AG04450 (cell line): ENCODE measurements at places on chromosomes 3 and 15.

- no peak for DNase-seq
Observed at GRCh38 chr15:31456354-31457060, 129.9 kb downstream of the KLF13 start.

DNA sequence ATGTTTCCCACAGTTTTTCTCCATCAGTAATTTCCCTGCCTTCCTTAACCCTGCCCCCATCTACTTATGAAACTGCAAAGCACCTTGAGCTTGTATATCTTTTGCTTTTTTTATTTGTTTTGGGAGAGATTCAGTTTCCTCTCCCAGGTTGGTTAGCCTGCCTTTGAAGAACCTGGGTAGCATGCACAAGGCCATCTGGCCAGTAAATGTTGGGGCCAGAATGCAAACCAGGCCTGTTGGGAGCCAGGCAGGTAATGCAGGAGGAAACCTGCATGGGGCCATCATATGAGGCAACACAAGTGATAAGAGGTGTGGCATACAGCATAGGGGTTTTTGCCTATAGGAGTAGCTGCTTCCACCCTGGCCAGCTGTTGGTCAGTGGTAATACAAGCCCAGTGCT, 17.7 kb downstream of the SYNPR start:
- no peak for DNase-seq

GRCh38 chr15:67341539-67341938, 87.0 kb downstream of the IQCH start:
- DNase-seq = no peak

GRCh38 chr3:148873270-148873927, 8.3 kb downstream of the CPA3 start:
- no peak for DNase-seq

DNA sequence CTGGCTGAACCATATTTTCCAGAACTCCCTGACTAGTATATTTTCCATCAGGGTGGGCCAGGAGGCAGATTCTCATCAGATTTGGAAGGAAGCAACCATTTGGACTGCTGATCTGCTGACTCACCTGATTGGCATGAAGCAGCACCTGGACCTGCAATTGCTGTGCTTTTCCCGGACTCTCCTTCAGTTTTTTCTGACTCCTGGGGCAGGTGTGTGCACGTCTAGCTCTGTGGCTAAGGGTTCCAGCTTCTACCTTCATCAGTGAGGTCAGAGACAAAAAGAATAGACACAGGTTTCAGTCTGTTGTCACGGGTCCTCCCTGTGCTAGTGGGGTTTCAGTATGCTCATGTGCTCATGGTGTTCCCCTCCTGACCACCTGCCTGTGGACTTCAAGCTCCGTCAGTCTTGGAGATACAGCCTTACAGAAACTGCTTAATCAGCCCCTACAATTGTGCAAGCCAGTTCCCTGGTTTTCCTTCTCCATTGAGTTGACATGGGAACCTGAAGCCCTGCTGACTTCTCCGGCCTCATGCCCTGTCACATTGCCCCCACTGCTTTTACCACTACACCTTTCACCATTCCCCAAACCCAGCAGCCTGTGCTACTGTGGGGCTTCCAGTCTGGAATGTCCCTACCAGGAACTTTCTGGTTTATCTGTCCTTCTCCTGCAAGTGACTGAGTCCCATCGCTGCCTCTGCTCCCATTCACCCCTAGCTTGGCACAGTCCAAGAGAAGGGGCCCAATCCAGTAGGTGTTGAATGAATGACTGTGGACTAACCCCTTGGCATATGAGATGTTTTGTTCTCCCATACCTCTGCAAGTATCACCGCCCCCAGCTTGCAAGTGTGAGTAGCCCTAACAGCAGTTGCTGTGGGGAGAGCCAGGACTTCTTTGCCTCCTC, 31.7 kb downstream of the HMCES start:
- DNase-seq = no peak

GRCh38 chr3:197029511-197030167, at the start of gene MELTF:
MELTF (minus strand) TSS chr3:197029817; CDS start chr3:197029702, 115 bp downstream.
- peak; percentile 21 for DNase-seq

DNA sequence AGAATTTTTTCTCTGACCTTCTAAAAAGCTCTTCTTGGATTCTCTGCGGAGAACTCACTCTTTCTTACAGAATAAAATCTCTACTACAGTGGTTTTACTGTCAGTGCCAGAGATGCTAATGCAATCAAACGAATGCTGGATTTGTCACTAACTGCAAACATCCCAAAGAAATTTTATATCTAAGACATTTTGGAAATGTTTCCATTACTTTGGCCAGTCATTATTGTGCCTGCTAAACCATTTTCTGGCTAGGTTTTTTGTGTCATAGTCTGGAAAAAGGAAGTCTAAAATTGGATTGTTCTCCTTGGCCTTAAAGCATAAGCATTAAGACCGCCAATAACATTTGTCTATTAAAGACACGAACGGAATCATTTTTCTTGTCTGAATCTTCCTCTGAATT, 54.0 kb downstream of the PLOD2 start:
- no peak for DNase-seq

GRCh38 chr15:58980351-58980939, 7.0 kb upstream of the RNF111 start:
- no peak for DNase-seq

GRCh38 chr3:28188686-28189085, 52.7 kb upstream of the CMC1 start:
- DNase-seq = no peak

DNA sequence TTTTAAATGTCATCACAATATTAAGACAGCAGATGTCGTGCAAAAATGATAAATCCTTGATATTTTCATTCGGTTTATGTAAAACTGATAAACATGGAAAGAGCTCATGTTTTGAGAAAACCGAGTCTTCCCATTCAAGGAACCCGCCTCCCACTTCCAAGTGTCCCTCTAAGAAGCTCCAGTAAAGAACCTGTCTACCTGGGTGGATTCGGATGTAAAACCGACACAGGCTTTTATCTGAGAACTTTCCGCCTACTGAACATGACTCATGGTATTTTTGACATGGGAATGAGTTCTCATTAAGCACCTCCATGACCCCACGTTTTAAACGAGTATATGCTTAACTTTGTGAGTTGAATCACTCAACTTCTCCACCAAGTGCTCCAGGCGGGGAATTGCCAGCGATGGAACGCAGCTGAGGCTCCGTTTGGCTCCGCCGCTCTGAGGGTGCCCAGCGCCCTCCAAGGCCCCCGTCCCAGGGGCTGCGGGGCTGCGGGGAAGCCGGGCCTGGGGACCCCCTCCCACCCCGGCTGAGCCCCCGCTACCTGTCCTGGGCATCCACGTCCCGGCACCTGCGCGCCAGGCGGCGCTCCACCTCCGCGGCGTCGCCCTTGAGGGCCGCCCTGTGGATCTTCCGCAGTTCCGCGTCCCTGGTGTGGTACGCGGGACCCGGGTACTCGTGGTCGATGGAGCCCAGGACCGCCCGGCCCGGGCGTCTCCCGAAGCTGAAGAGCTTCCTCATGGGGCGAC, 119.9 kb downstream of the LMLN start:
- no peak for DNase-seq

GRCh38 chr15:90889736-90890456, 5.6 kb downstream of the FES start:
- DNase-seq = no peak

DNA sequence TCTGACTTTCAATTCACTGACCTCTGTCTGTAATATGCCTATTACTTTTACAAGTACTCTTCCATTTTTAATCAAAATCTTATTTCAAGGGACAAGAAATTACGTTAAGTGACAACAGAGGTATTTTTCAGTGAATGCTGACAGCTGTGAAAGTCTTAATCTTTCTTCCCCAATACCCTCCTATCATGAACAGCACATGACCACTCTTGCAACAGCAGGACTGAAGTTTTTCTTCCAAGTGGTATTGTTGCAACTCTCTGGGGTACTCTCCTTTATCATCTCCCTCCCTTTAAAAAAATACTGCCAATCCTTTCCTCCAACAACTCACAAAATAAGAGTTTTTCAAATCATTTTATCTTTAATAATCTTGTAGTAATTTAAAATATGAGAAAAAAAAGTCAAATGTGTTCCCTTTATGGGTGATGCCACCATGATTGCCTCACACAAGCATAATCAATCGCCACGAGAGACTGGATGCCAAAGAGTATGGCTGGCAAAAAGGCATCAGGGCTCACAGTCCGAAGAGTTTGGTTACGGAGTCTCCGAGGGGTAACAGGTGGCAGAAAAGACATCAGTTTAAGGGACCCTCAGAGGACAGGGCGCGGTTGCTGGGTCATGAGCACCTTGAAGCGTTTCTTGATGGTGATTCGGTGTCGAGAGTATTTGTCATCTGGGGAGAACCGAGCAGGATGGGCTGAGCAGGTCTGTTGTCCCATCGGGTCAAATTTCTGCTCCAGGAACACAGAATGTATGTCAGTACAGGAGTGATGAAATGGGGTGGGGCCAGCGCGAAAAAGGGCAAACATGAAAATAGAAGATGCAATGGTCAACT, 1.3 kb downstream of the NOP10 start:
- DNase-seq = no peak

DNA sequence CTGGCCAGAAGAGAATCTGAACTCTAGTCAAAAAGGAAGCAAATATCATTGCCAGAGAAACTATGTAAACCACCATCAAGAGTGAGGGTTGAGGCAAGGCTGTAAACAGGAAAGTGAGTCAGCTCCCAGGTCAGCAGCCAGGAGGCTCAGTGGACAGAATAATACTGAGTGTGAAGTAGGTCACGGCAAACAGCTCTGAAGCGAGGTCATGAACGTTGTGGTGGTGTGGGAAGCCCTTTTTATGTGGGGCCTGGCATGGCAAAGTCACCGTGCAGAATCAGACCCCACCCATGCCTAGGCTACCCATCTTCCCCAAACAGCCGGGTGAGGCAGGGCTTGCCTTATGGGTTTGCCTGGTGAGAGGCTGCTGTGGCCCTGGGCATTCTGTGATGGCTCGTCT, 43.9 kb downstream of the THBS1 start:
- DNase-seq = peak; percentile 72

DNA sequence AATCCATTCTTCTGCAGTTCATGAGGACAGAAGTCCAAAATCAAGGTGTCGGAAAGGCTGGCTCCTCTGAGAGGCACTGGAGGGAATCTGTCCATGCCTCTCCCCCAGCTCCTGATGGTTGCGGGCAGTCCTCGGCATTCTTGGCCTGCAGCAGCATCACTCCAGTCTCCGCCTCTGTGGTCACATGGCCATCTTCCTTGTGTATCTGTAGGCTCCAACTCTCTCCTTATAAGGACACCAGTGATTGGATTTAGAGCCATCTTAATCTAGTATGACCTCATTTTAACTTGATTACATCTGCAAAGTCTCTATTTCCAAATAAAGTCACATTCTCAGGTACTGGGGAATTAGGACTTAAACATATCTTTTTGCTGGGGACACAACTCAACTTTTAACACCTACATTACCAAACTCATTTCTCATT, 56.0 kb upstream of the FLNB start:
- peak; percentile 93 for DNase-seq

- no peak for DNase-seq
Observed at GRCh38 chr3:148082506-148083280, 615.0 kb upstream of the AGTR1 start.

DNA sequence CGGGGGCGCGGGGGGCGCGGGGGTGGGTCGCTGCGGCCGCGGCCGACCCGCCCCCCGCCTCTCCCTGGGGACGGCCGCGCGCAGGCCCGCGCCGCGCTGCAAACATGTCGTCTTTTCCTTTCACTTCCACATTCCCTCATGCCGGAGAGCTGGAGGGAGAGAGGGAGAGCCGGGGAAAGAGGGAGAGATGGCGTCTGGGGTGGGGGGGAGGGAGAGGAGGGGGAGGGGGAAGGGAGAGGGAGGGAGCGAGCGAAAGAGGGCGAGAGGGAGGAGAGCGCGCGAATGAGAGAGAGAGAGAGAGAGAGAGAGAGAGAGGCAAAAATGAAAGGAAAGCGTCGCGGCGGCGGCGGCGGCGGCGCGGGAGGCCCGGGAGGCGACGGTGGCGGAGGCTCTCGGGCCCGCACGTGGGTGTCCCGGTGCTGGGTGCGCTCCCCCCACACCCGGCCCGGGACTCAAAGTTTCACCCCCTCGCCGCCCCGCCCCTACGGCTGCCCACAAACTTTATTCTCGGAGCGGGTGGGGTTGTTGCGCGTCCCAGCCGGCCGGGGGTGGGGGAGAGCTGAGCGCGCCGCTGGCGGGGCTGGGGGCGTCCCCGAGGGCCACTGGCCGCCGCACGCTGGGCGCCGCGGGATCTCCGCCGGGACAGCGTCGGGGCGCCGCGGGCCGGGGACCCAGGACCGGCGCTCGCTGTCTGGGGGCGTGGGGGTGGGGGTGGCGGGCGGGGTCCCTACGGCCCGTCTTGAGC, 731 bp downstream of the ZNF710 start:
- DNase-seq = no peak

GRCh38 chr3:134483195-134483900, 2.4 kb downstream of the ANAPC13 start:
- peak; percentile 46 for DNase-seq

- no peak for DNase-seq
Observed at GRCh38 chr15:70555713-70556112, 207.6 kb downstream of the UACA start.

DNA sequence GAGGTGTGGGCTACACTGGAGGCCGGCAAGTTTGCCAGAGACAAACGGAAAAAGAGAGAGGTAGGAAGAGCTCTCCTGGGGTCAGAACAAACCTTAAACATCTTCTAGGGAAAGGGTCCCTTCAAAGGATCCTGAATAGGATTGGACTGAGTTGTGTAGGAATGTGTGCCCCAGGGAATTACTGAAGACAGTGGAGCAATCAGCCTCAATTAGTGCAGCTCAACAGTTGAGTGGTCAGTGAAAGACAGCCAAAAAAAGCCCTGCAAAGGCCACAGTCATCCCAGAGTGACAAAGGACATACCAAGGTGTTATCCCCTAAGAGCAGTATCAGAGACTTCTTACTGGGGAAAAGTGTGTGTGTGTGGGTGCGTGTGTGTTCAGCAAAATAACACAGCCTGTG, 70.3 kb downstream of the NUP210 start:
- DNase-seq = no peak

DNA sequence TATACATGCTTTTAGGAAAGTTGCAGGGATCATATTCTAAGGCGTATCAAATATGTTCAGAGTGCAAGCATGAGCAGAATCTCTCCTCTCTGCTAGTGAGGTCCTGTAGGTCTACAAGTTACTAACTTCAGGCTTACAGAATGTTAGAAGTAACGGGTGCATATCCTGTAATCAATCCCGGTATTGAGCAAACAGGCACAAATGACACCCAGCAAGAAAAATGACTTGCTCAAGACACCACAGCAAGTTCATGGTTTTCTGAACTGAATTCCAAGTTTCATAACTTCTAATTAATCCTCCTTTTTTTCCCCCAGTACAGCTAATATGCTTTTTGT, 353.9 kb upstream of the TPRG1 start:
- DNase-seq = no peak

DNA sequence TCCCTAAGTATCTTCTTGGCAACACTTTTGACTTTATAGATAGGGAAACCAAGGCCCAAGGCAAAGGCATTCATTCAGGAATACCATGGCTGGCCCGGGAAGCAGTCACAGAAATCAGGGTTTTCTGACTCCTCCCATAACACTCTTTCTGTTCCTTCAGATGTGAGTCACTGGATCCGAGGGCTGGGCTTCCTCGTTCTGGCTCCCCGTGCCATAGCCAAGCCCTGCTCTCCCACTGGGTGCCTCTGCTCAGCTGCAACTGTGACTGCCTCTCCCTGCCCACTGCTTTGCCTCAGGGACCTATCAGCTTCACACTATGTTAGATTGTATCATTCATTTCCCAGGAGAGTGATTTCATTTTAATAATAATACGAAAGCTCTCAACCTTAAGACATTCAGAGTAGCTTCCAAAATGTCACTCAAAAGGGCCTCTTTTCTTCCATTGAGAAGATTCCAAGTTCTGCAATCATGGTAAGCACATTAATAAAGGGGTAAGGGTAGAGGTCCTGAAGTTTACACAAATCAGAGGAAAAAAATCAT, 50.2 kb downstream of the GABRB3 start:
- no peak for DNase-seq

GRCh38 chr15:76376816-76377215, 40.2 kb downstream of the ISL2 start:
- no peak for DNase-seq
